ENCODE measurements at places on chromosomes 3 and 15. TPM values are rescaled to one million over a fixed set of nuclear protein-coding genes. Genes with fewer than 3 reads are reported as not detected.

DNAH12 gene
- total RNA-seq: not detected

RCCD1 gene
- 28.0 TPM for total RNA-seq

CD200R1L gene
- total RNA-seq: not detected

GRCh38 chr15:65189102-65189740 is 4.1 kb upstream of the CLPX start:
- H3K27ac ChIP-seq: no peak overlapping the region
- H3K36me3 ChIP-seq: peaks cover 1% of the 10 kb centered on the region
- peak; percentile 73 for DNase-seq
- peaks cover 7% of the 10 kb centered on the region for H3K4me1 ChIP-seq
- peaks cover 1% of the 10 kb centered on the region for H3K27me3 ChIP-seq
- H3K4me3 ChIP-seq: no peak overlapping the region

- H3K4me3 ChIP-seq: no peak overlapping the region
- no peak overlapping the region for H3K27ac ChIP-seq
- DNase-seq: no peak
- H3K27me3 ChIP-seq: no peaks in the 10 kb centered on the region
Measured at GRCh38 chr3:113825090-113825489, 13.5 kb upstream of the GRAMD1C start.

DNA sequence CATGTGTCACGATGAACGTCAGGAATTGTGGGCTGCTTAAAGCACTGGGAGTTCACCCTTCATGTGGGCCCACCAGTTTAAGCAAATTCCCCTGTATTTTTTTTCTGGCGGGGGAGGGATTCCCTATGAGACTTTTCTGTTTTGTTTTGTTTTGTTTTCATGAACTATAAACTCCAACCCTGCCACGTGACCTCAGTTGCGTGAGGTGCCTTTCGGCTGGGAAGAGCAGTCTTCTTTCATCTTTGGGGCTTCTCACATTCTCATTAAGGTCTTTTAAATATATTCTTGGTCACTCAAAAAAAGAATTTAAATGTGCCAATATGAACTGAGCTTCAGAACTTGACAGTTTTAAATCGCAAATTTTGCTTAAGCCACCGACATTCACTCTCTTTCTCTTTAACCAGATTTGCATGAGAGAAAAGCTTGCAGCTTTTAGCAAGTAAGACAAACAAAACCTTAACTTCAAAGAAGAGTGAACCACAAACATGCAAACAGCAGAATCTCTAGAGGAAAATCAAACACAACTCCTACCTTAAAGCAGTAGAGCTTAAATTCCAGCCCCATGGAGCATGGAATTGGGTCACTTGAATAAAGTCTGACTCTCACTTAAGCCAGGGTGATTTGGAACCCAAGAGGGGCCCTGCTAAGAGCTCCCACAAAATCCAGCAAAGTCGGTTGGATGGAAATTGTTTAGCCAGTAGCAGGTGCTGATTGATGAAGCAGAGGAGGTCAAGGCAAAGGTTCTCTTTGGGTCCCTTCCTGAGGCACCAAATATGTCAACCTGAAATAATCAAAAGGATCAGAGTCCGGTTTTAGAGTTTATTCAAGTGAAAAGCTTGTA is 699.8 kb upstream of the GBE1 start:
- DNase-seq: no peak
- no peaks in the 10 kb centered on the region for H3K4me1 ChIP-seq
- H3K27me3 ChIP-seq: no peaks in the 10 kb centered on the region
- H3K27ac ChIP-seq: no peak overlapping the region
- H3K36me3 ChIP-seq: no peaks in the 10 kb centered on the region

DNA sequence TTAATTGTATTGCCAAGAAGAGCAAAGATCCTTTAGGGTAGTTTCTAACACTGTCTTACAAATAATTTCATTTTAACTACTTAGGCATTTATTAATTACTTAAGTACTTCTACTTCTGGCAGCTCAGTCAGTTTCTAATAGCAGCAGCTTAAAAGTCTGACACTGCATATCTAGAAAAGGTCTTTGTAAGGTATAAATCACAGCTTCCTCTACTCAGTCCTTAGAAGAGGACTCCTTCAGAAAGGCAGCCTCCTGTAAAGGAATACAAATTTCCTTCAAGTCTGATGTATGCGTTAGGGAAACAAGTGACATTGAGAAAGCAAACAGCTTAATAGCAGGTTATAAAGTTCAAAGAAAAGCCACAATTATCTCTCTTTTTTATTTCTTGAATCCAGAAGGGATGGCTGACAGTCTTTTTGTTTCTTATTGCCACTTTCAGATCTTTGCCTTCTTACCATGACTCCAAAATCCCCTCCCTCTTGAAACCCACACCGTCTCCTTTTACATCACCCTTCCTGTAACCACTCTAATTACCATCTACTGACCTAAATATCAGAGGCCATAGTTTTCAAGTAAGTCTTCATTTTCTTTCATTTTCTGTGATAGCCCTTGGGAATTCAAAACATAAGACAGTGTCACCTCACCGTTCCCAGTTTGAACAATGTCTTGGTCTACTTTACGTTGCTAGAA is 109.5 kb downstream of the CGGBP1 start:
- H3K27me3 ChIP-seq: no peaks in the 10 kb centered on the region
- no peak overlapping the region for H3K4me3 ChIP-seq
- no peaks in the 10 kb centered on the region for H3K4me1 ChIP-seq
- no peak overlapping the region for H3K27ac ChIP-seq

DNA sequence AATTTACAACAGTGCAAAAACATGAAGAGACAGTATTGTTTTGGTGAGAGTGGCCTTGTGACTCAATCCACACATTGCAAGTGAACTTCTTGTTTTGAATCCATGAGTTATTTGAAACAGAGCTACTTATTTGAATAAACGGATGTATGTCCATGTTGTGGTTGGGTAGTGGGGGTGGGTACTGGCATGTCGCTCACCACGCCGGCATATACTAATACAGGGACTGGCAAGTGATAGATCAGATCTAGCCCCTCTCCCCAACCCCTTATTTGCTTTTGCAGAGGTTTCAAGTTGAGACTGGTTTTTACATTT is 83.8 kb downstream of the EDEM1 start:
- H3K4me3 ChIP-seq: no peak overlapping the region
- no peaks in the 10 kb centered on the region for H3K36me3 ChIP-seq
- DNase-seq: no peak
- no peak overlapping the region for H3K27ac ChIP-seq
- H3K27me3 ChIP-seq: peaks cover 5% of the 10 kb centered on the region
- no peaks in the 10 kb centered on the region for H3K4me1 ChIP-seq
